NCI-H774 (cell line): ENCODE measurements at places on chromosomes 3 and 15.

GRCh38 chr15:48469681-48470080, 138.5 kb downstream of the DUT start:
- DNase-seq = no peak

- DNase-seq = no peak
Measured at GRCh38 chr15:63047792-63048114, 5.2 kb downstream of the TPM1 start.

- no peak for DNase-seq
Measured at GRCh38 chr15:56839641-56840040, 78.8 kb upstream of the TCF12 start.

GRCh38 chr3:38634111-38634510, 15.4 kb downstream of the SCN5A start:
- DNase-seq = no peak

- no peak for DNase-seq
Measured at GRCh38 chr3:179414804-179415203, 36.5 kb downstream of the GNB4 start.

DNA sequence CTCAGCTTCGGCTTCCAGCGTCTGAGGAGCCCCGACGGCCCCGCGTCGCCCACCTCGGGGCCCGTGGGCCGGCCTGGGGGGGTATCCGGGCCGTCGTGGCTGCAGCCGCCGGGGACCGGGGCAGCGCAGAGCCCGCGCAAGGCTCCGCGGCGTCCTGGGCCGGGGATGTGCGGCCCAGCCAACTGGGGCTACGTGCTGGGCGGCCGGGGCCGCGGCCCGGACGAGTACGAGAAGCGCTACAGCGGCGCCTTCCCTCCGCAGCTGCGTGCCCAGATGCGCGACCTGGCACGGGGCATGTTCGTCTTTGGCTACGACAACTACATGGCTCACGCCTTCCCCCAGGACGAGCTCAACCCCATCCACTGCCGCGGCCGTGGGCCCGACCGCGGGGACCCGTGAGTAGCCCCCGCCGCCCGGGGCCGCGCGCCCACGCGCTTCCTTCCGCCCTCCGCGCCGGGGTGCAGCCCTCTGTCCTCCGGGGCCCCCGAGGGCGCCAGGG, 462 bp downstream of the EDEM1 start:
- DNase-seq = peak; percentile 3
